Fibroblast of skin of abdomen (primary cell): ENCODE measurements at places on chromosomes 7 and 10.

GRCh38 chr7:33979807-33980355 lies 74.5 kb downstream of the BMPER start:
- DNase-seq, result peak; percentile 98

DNA sequence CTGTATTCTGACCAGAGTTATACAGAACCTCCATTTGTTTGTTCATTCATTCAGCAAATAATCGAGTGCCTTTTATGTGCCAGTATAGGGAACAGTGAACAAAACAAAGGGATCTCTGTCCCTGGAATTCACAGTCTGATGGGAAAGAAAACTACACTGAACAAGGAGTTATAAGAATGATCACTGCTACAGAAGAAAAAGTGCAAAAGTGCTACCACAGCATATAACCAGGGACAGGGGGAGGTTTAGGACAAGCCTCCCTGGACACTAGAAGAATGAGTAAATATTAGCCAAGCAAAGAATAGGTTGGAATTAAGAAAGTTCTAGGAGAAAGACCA lies 4.2 kb downstream of the CLDN12 start:
- DNase-seq, result no peak

GRCh38 chr7:30896036-30896435 lies 15.6 kb upstream of the AQP1 start:
- peak; percentile 37 for DNase-seq

DNA sequence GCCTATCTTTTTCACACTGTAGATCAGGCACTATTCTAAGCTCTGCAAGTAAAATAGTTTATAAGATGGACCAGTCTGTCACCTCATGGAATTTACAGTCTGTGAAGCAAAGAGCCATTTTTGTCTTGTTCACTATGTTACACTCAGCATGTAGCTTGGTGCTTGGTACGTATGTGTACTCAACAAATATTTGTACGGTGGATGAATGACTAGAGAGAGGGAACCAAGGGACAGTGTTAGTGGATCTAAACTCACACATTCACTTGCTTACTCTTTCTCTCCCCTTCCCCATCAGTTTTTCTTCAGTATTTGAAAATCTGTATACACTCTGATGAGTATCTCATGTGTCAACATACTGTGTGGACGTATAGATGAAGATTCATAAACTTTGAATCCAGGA lies 45.9 kb downstream of the PTF1A start:
- no peak for DNase-seq

- DNase-seq, result peak; percentile 24
Observed at GRCh38 chr10:43138757-43139241, 554 bp downstream of the CSGALNACT2 start.

DNA sequence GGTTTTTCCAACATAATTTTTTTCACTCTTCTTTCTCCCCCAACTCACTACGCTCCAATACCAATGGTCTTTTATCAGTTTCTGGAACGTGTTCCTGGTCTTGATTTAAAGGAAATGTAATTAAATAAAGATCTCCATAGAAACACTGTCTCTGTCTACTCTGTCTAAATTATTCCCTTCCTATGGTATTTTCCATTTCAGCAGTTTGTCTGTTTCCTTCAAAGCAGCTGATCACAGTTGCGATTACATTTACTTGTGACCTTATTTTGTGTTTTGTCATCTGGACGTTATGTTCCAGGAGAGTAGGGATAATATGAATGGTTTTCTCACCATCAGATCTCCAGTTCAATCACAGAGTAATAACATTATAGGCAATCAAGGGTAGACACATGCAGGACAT lies 359.2 kb downstream of the NRG3 start:
- DNase-seq, result no peak

GRCh38 chr7:98956937-98957336 lies 78.6 kb downstream of the TRRAP start:
- peak; percentile 61 for DNase-seq

DNA sequence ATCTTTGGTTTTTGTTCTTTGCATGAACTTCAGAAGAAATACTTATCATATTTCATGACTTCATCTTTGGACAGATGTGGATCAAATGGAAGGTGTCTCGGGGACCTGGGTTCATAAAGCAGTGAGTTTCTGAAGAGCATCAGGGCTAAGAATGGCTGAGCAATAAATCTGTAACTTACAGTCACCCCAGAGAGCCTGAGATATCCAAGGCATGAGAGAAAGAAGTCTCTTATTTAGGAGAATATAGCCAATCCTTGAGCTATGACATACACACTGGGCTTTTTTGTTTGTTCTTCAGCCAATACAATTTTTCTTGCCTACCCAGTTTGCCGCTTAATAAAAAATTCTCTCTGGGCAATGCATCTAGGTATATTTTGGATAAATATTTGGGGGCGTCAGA lies 252.6 kb upstream of the INHBA start:
- DNase-seq, result no peak

DNA sequence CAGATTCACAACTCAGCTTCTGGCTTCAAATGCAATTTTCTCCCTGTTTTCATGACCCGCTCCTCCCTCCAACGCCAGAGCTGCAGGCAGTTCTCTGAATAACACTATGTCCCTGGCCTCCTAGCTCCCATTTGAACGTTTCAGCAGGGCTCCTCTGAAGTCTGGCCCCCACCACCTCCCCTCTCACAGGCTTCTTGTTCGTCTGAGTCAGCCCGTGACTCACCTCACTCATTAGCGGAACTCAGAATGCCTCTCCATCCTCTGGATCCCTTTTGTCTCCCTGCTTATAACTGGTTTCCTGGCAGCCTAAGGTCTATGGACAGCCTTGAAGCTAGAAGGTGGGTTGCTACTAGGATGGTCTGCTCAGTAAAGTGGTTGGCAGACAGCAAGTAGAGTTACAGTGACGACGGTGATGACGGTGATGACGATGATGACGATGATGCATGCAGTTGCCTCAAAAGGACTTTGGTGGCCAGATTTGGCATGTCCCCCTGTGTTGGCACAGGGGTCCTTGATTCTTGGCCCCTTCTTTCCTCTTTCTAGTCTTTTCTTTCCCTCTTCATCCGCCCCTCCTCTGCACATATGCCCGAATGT lies 83.3 kb upstream of the MKLN1 start:
- peak; percentile 95 for DNase-seq

DNA sequence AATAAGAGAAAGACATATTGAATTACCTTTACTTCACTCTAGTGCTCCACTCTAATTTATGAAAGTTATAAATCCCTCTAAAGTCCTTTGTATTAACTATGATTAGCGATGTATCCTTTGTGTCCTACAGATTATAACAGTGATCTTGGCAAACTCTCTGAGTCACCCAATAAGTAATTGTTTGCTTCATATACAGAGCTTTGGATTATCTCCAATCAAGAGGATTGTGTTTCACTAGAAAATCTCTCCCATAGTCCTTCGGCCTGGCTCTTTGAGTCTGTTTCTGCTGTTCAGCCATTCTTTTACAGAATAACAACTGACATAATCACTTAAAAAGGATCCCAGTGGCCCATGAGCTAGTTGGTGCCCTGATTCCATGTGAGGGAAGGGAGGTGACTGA lies 9.5 kb downstream of the LMOD2 start:
- DNase-seq, result no peak

GRCh38 chr7:10797157-10797556 lies 176.5 kb upstream of the PHF14 start:
- no peak for DNase-seq

DNA sequence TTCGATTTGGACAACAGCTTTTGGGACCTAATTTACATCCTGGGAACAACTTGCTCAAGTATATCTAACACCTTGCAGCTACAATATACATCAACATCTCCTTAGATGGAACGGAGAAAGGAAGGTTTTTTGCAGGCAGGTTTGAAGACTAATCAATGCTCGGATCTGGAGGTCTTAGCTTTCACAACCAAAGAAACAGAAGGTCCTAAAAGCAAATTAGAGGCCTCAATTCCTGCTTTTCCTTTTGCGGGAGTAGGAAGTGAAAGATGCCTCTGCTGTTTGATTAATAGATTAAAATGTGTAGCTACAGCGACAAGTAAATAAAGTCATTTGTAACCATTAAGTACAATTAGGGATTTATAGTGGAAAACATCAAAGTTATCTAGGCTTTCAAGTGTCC lies 3.7 kb upstream of the SP8 start:
- DNase-seq, result no peak

DNA sequence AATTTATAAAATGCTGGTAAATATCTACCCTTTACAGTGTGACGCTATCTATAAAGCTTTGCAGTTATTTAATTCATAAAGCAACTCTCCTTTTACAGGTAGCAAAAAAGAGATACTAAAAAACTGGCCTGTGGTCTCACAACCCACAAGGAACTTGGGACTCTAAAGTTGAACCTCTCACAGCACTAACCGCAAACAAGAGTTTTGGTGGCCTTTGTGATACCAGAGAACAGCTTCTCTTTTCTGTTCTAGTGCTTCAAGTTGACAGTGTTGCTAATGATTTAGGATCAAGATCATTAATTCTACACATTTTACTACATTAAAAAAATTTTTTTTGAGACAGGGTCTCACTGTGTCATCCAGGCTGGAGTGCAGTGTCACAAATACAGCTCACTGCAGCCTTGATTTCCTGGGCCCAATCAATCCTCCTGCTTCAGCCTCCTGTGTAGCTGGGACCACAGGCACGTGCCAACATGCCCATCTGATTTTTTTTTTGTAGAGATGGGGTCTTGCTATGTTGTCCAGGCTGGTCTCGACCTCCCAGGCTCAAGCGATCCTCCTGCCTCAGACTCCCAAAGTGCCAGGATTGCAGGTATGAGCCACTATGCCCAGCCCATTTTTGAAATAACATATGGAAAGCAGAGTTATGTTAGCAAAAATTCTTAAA lies 56.0 kb upstream of the ST8SIA6 start:
- DNase-seq, result no peak

DNA sequence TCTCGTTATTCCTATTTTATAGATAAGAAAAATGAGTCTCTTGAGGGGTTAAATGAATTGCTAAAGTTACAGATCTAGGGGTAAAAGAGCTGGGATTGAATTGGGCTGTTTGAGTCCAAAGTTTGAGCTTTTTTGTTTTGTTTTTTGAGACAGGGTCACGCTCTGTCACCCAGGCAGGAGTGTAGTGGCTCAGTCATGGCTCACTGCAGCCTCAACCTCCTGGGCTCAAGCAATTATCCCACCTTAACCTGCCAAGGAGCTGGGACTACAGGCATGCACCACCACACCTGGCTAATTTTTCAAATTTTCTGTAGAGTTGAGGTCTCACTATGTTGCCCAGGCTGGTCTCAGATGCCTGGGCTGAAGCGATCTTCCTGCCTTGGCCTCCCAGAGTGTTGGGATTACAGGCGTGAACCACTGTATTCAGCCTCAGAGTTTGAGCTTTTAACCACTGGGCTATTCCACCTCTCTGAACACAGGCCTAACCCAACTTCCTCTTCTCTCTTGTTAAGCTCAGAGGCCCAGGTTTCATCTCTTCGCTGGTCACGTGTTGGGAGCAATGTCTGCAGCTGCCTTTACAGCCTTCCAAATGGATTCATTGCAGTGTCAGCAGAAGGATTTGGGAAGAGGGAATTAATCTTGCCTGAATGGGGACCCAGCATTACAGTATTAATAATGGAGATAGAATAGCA lies 8.0 kb downstream of the SUFU start:
- DNase-seq, result no peak

GRCh38 chr10:33216661-33217427 lies 117.6 kb downstream of the NRP1 start:
- DNase-seq, result peak; percentile 88

- DNase-seq, result no peak
Observed at GRCh38 chr7:23191022-23191421, 9.2 kb downstream of the NUP42 start.

DNA sequence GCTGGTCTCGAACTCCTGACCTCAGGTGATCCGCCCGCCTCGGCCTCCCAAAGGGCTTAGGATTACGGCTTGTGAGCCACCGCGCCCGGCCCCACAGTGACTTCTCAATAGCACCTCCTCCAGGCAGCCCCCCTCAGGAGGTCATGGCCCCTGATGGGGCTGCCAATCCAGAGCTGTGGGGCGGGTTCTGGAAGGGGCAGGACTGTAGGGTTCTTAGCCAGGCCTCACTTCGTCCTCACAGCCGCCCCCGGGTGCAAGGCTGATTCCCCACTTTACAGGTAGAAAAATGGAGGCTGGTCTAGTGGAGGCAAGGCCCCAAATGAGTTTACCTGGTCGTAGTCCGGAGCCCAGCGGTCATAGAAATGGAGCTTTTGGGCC lies 638 bp downstream of the METTL27 start:
- no peak for DNase-seq

- DNase-seq, result peak; percentile 44
Observed at GRCh38 chr10:48439581-48440041, 133.1 kb downstream of the MAPK8 start.

DNA sequence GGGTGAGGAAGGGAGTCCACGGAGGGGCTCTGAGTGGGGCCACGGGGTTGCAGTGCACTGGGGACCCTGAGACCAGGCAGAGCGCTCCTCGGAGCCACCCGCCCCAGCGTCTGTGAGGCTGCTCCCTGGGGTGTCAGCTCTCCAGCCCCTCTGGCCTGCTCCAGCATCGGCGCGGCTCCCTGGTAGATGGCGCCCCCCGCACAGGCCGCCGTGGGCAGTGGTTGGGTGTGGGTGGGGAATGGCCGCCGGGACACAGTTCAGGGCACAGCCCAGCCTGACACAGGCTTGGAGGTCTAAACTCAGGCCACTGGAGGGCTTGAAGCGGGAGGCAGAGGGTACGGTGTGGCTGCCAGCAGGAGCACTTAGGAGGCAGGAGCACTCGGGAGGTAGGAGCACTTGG lies 222.6 kb upstream of the PPP2R2D start:
- DNase-seq, result no peak

GRCh38 chr7:47226696-47227095 lies 355.2 kb downstream of the TNS3 start:
- DNase-seq, result no peak

- no peak for DNase-seq
Observed at GRCh38 chr7:157018328-157018996, 8.0 kb upstream of the MNX1 start.

GRCh38 chr10:114471906-114472876 lies 67.9 kb upstream of the AFAP1L2 start:
- no peak for DNase-seq

DNA sequence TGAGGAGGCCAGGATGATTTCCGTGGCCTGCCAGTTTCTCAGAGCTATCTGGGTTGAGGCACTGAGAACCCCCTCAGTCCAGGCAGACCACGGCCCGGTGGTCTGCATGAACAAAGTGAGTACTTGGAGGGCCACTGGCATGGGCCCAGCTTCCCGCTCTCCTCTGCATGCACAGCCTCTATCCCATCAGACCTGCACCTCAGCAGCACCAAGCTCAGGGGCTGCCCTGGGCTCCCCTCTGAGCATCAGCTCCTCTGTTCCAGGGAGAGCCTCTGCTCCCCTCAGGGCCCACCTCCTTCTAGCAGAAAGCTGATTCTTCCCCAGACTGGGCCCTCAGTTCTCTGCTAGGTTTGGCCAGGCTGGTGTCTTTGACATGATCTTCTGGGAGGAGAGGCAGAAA lies 469.9 kb downstream of the DNAJB6 start:
- DNase-seq, result no peak
